ENCODE measurements at places on chromosomes 4 and X.

DNA sequence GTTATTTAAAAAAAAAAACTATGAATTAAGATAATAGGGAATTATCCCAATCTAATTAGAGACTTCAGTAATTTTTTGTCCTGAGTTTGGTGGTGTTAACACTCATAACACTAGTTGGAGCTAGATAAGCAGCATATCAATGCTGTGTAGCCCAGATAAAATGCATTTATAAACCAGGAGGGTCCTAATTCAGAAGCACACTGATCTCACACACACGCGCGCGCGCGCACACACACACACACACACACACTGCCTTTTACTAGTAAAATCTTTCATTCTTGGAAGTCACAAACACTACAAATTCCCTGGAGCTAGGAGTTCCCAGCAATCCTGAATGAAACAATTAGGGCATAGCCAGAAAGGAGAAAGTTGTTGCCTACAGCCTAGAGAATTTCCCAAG is 3.2 kb downstream of the UNC5C start:
- peak; percentile 28 for DNase-seq

- no peak for DNase-seq
Measured at GRCh38 chr4:83716874-83717273, 181.0 kb downstream of the GPAT3 start.

DNA sequence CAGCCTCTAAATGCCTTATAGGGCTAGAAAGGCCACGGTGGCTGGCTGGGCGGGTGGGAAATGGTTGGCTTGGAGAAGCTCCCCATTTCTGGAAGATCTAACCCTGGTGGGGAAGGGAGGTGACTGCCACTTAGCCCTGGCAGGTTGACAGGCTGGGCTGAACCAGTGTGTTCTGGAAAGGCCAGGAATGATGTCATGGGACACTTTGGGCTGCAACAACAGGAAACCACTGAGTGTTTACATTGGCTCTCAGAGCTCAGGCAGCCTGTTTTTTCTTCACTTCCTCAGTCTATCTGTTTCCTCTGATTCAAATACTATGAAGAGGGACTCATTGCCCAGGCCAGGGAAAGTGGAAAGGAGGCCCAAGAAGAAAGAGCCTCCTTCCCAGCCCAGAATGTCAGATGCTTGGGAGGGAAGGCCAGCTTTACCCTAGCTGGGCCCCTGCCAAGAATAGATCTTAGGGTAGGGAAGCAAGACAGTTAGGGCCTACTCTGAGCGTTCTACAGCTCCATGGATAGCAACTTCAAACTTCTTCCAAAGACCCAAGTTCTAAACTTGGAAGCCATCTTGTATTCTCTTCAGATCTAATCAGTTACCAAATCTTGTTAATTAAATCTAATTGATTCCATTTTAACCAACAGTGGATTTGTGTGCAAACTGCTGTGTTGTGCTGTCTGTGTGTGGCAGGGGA is 65.8 kb upstream of the MSN start:
- peak; percentile 24 for DNase-seq

- no peak for DNase-seq
Measured at GRCh38 chr4:69098470-69098869, 2.2 kb downstream of the UGT2B7 start.

- DNase-seq: no peak
Measured at GRCh38 chrX:48466696-48467095, 3.4 kb downstream of the SLC38A5 start.

GRCh38 chr4:26319949-26320537 is 771 bp upstream of the RBPJ start:
- DNase-seq: no peak

- no peak for DNase-seq
Measured at GRCh38 chr4:104869831-104870230, 276.8 kb upstream of the TET2 start.

All from kidney glomerular epithelial cell (primary cell).